EL (cell line): ENCODE measurements at places on chromosomes 16 and 17.

- no peak for DNase-seq
Observed at GRCh38 chr16:20826039-20826566, 19.8 kb downstream of the REXO5 start.

DNA sequence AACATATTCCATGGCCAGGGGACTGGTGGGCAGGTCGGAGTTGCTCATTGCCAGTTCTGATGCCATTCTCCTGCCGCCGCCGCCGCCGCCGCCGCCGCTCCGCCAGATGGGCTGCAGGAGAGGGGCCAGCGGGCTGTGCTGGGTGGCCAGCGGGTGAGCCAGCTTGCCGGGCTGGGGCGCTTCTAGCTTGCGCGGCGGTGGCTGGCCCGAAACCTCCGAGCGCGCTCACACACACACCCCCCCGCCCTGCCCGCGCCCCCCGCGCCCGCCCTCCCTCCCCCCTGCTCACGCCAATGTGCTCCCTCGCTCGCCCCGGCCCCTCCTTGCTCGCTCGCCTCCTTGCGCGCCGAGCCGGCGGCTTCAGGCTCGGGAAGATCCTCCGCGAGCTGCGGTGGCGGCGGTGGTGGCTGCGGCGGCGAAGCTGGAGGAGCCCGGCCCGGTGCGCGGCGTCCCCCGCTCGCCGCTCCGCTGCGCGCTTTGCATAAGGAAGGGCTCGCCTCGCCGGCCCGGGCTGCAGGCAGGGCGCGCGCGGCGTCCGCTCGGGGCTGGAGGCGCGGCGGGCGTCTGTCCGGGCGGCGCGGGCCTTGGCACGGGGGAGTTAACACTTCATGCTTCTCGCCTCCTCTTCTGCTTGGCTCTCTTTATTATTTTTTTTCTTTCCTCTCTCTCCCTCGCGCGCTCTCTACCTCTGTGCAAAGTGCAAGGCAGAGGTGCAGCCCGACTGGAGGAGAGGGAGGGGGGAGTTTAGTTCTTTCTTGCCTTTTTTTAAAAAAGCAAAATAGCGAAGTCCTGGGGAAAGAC lies 500 bp downstream of the MAF start:
- DNase-seq, result no peak

DNA sequence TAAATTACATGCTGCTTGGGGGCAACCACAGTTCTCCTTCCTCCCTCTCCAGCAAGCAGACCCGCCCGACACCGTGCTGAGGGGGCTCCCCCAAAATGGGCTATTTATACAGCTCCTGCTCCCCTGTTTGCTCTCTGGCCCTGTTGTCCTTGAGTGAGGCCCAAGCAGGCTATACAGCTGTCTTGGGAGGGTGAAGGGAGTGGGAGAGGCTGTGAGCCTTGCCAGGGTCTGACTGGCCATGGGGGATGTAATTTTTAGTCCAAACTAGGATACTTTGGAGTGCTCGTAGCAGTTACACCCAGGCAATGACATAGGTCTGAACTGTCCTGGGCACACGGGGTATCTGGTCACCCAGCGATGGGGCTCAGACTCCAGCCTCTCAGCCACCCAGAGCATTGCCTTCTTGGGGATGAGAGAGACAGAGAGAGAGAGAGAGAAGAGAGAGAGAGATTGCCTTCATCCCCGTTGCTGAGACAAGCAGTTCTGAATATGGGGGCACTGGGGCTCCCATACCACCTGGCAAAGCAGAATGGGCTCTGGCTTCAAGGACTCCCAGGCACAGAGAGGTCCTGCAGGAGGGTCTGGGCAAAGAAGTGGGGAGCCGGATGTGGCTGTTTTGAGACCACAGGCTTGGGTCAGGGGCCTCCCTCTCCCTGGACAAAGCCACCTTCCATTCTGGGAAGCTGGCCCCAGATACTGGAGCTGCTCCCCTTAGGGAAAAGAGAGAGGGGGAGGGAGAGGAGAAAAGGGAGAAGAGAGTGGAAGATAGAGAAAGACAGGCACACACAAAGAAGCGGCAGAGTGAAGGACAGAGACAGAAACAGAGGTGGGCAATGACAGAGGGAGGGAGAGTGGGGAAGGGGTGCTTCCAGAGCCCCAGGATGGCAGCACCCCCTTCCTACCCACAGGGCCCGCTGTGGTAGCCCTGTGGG lies 10.7 kb upstream of the TMEM92 start:
- no peak for DNase-seq

DNA sequence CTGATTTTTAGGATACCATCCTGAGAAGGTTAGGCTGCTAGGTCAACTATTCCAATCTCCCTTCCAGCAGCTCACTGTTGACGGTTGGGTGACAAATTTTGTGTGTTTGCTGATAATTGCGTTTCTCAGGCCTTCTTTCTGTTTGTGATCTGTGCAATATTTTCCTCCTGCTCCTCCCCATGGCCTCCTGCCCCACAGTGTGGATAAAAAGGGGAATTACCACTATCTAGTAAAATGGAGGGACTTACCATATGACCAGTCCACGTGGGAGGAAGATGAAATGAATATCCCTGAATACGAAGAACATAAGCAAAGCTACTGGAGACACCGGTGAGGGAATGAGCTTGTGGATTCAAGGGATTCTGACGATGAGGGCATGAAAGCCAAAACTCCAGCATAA lies 9.2 kb downstream of the CHD3 start:
- peak; percentile 46 for DNase-seq

- no peak for DNase-seq
Observed at GRCh38 chr17:76281573-76282371, 16.6 kb downstream of the UBALD2 start.

GRCh38 chr17:14211801-14212200 lies 24.9 kb downstream of the CDRT15 start:
- no peak for DNase-seq

DNA sequence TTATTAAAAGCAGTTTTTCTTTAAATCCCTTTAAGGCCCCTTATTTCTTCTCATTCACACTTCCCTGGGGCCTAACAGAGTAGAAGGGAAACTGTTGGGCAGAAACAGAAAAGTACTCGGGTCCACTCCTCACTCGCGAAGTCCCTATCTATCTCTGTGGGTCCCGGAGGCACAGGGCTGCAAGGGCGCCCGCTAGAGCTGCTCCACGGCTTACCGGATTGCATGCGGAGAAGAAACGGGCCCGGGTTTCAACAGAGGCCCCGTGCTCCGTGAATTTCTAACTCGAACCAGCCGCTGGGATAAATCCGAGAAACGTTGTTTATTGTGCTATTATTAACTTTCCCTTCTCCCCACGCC lies 4.3 kb downstream of the CBLN1 start:
- no peak for DNase-seq

GRCh38 chr16:5386989-5387388 lies 289.4 kb upstream of the EEF2KMT start:
- DNase-seq, result no peak

DNA sequence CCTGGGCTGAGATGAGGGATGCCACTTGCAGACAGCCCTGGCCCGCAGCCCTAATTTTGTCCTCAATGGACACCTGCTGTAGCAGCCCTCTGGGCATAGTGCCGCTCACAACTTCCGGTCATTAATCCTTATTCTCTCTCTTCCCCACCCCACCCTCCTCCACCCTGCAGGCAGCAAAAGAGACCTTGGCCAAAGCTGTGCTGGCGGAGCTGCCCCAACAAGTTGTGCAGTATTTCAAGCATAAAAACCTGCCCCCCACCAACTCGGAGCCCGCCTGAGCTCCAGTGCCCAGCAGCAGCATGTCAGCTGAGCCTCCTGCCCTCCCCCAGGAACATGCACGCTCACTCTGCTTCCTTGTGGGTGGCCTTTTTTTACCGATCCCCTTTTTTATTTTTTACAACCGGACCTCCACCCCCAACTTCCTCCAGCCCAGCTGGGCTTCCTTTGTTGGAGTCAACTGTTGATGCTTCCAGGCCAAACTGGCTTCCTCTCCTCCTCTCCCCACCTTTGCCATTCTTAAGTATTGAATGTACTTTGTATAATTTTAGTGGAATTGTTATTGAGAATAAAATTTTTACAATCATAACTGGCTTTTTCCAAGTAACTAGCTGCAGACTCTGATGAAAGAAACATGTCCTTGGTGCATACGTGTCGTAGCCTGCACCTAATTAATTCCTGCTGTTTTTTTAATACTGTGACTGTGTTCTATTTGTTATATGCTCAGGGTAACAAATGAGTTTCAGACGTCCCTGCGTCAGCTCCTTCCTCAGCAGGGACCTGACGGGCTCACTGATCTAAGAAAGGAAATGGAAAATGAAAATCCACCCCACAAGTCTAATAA lies 38.2 kb downstream of the PSME3IP1 start:
- no peak for DNase-seq

GRCh38 chr17:72407931-72408330 lies 287.1 kb downstream of the SOX9 start:
- DNase-seq, result no peak

DNA sequence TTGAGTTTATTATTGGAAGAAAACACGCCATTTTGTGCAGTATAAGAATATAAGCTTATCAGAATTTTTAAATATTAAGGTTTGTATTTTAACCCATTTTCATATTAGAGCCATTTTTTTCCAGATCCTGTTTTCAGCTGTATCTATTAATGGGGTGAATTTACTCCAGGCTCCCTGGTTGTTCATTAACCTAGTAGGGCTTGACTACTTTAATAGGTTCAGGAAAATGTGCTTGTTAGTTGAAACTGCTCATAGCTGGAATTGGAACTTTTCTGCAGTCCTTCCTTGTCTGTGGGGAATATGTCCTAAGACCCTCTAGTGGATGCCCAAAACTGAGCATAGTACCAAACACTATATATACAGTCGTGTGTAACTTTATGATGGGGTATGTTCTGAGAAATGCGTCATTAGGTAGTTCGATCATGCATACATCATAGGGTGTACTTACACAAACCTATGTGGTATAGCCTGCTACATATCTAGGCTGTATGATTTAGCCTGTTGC lies 28.0 kb downstream of the NFAT5 start:
- DNase-seq, result no peak

GRCh38 chr17:82370471-82371332 lies 863 bp upstream of the UTS2R start:
- peak; percentile 20 for DNase-seq

GRCh38 chr17:45311760-45312476 lies 4.9 kb downstream of the MAP3K14 start:
- peak; percentile 67 for DNase-seq

DNA sequence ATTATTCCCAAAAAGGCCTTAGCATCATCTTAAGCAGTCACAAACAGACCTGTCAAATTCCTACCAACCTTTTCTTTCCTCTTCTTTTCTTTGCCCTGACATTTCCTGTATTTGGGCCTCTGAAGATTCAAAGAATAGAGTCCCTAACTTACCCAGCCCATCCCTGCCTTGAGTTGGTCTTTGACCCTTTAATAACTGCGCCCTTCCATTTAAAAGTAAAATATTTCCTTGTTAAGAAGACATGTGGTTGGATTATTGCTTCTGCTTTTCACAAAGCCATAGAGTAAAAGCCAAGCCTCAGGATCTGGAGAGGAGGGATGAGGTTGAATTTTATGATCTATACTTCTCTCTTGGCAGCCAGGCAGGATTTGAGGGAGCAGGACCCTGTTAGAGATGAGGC lies 13.2 kb upstream of the CCL23 start:
- DNase-seq, result no peak

GRCh38 chr17:55246583-55246982 lies 18.2 kb upstream of the HLF start:
- DNase-seq, result no peak

- DNase-seq, result no peak
Observed at GRCh38 chr16:9345880-9346279, 254.4 kb downstream of the HAPSTR1 start.

- no peak for DNase-seq
Observed at GRCh38 chr16:54375071-54375470, 88.5 kb upstream of the IRX3 start.

- no peak for DNase-seq
Observed at GRCh38 chr17:2453866-2454265, 53.0 kb upstream of the MNT start.

GRCh38 chr16:47634727-47635126 lies 173.6 kb downstream of the PHKB start:
- no peak for DNase-seq

DNA sequence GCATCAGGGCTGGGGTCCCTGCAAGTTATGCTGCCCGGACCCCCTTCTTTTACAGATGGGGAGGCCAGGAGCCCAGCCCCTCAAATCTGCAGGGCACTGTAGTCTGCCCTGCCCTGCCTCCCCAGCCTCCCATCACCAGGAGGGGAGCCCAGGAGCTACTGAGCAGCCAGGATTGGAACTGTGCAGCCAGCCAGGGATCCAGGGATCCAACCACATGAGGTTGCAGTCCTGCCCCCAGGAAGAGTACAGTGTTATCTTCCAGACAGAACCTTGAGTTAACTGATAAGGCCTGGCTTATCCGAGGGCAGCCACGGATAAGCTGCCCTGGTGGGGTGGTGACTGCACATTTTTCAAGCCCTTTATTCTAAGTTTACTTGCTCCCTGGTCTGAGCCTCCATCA lies 11.4 kb upstream of the NDRG4 start:
- no peak for DNase-seq

DNA sequence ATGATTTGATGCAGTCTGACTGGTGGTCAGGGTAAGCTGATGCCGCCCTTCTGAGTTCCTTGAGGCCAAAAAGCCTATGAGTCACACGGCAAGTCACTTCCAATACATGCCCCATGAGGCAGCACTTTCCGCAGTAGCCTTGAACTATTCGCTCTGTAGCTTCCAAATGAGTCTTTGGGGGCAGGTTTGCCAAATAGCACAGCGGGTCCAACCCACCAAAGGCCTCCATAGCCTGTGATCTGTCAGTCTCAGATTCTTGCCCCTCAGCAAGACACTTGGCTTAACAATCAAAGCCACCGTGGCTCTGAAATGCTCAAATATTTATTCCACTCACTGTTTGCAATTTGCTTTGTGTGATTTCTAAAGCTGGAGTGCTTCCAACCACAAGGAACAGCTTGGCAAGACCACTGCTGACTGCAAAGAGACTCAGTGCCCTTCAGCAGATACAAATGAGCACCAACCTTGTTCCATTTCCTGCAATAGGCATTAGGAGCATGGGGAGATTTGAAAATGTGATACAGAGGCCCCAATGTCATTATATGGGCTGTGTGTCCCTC lies 45.4 kb downstream of the CLEC19A start:
- peak; percentile 59 for DNase-seq

DNA sequence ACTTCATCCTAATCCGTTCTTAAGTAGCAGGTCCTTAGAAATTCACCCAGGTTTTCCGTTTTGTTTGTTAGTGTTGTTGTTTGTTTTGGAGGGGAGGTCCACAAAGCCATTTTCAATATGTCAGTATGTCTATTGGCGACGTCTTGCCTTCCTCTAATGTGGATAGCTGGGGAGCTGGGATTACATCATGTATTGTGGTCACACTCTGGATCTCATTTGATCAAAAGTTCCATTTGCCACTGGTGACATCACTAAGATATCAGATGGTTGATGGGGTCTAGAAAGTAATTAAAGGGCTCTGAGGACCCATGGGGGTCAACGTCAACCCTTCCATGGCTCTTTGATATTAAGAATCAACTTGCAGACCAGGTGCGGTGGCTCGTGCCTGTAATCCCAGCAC lies 2.7 kb upstream of the EPN3 start:
- no peak for DNase-seq
